Stimulated activated CD4-positive, alpha-beta T cell treated with anti-CD3 and anti-CD28 coated beads, Interleukin-4, amount 100 ng/mL, for 4 hours (primary cell): ENCODE measurements at places on chromosomes 3 and 15.

GRCh38 chr3:99199021-99199420, 297.5 kb upstream of the DCBLD2 start:
- DNase-seq: no peak

GRCh38 chr15:58473724-58474123, 41.9 kb downstream of the LIPC start:
- DNase-seq: peak; percentile 9

GRCh38 chr3:110193074-110193473, 855.7 kb upstream of the DPPA4 start:
- DNase-seq: no peak

DNA sequence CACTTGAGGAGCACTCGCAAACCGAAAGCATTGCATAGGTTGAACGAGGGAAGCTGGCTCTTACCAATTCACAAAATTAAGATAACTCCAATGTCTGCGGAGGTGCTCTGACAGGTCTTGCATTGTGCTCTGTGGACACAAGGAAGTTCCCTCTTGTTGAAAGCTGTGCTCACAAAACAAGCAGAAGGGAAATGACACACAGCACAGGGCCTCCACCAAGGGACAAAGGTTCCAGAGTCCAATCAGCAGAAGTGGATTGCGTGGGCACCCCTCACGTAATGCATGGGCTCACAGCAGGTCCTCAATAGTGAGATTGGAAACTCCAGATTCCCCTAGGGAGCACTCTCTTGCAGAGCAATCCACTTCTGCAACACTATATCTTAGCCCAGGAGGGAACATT, 89.9 kb downstream of the ATP10A start:
- DNase-seq: no peak

GRCh38 chr15:80210611-80211573, 41.1 kb downstream of the CTXND1 start:
- no peak for DNase-seq

- DNase-seq: no peak
These were observed 58.7 kb upstream of the MEF2A start for GRCh38 chr15:99507016-99507503.
